Uterus (tissue), 4 donors: ENCODE measurements at places on chromosomes 2 and 18.
A peak's percentile ranks its signal among the peaks of the same experiment; 100 is the strongest.

DNA sequence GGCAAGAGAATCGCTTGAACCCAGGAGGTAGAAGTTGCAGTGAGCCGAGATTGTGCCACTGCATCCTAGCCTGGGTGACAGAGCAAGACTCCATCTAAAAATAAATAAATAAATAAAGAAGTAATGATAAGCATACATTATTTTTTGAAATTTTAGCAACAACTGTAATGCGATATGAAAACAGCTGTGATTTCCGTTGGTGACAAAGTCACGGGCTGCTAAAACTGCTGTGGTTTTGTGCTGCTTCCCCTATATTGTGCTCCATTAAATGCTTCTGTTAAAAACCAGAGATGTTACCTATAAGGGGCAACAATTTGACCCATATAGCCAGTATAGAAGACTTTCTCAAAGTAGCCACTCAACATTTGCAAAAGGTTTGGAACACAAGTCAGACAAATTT is 8.3 kb downstream of the TRIM54 start:
- no peak for DNase-seq

DNA sequence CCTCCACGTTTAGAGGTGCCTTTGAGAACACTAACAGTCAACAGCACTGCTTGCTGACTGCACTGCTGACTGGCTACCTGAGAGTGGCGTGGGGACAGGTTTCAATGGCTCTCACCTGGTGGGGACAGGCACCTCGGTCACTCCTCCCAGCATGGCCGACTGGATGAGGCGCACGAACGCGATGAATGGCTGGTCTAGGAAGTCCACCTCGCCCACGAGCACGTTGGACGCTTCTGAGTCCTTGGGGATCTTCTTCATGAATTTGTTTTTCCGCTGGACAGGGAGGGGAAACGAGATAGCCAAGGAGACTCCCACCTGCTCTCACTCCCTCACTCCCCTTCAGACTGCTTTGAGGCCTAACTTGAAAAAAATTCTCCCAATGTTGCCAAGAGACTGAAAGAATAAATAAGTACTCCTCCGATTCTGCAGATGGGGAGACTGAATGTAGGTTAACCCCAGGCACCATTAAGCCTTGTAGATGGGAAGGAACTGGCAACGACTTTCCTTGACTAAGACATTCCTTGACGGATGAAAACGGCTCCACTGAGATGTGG is 57.3 kb downstream of the MTHFD2 start:
- no peak for DNase-seq

DNA sequence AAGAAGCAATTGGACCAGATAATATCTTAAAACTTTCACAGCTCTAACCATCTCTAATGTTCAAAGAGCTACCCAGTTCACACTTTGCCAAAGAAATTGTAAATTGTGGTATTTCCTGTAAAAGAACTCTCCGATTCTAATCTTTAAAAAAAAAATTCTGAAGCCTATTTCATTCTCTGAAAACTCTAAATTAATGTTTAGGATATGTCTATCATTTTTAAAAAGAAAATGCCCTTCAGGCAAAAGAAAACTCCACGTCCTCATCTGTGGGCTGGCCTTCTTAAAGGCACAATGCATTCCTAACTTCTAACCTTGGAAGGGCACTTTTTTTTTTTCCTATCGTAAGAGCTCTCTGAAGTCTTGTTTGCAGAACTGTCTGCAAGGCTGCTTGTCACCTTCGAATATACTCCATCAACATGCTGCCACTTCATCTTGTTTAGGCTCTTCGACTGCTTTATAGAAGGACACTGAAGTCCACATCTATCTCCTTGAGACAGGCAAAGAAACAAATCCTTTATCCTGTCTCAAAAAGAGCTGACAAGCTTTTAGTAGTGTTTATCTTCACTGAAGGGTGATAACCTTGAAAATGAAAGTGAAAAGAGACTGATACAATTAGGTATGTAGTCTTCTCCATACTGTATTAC is 124.3 kb upstream of the SLC39A10 start:
- no peak for DNase-seq

- DNase-seq = peak; percentile 18
Measured at GRCh38 chr2:224039080-224039769, at the start of gene SERPINE2. SERPINE2 (minus strand) TSS chr2:224039286; CDS start chr2:224001900, 37,386 bp downstream.

DNA sequence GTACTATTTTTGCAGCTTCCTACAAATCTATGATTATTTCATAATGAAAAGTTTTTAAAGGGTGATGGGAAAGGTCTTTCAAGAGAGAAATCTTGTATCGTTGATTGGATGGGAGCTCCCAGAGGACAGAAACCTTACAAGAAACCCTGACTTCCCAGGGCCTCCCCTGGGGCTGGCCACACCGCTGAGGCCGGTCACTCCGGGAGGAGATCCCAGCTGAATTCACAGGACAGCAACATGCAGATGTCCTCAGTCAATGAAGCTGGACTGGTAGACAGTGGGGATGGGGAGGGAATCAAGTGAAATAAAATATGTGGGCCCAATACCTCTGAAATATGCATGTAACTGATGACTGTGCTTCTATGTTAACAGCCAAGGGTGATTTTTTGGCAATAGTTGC is 135.6 kb downstream of the TFCP2L1 start:
- no peak for DNase-seq

DNA sequence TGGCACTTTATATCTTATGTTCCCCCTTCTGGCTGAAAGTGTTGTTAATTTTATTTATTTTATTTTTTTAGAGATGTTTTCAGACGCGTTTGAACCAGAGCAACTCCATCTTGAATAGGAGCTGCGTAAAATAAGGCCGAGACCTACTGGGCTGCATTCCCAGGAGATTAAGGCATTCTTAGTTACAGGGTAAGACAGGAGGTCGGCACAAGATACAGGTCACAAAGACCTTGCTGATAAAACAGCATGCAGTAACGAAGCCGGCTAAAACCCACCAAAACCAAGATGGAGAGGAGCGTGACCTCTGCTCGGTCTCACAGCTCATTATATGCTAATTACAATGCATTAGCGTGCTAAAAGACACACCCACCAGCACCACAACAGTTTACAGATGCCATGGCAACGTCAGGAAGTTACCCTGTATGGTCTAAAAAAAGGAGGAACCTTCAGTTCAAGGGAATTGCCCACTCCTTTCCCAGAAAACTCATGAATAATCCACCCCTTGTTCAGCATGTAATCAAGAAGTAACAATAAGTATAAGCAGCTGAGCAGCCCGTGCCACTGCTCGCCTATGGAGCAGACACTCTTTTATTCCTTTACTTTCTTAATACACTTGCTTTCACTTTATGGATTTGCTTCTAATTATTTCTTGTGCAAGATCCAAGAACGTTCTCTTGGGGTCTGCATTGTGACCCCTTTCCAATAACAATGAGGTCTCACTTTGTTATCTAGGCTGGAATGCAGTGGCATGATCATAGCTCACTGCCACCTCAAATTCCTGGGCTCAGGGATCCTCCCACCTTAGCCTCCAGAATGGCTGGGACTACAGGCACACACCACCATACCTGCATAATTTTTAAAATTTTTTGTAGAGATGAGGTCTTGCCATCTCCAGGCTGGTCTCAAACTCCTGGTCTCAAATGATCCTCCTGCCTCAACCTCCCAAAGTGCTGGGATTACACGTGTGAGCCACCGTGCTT is 55.9 kb downstream of the CACNB4 start:
- no peak for DNase-seq

GRCh38 chr2:238855299-238855698 is 7.4 kb downstream of the TWIST2 start:
- DNase-seq = no peak

- no peak for DNase-seq
Measured at GRCh38 chr2:73069855-73070642, 1.5 kb downstream of the SFXN5 start.

GRCh38 chr2:187544371-187545080 is 9.7 kb downstream of the TFPI start:
- DNase-seq = peak; percentile 50

- DNase-seq = no peak
Measured at GRCh38 chr2:240236217-240237111, 96.0 kb upstream of the OTOS start.

GRCh38 chr18:72848503-72849237 is 19.1 kb downstream of the NETO1 start:
- DNase-seq = no peak

DNA sequence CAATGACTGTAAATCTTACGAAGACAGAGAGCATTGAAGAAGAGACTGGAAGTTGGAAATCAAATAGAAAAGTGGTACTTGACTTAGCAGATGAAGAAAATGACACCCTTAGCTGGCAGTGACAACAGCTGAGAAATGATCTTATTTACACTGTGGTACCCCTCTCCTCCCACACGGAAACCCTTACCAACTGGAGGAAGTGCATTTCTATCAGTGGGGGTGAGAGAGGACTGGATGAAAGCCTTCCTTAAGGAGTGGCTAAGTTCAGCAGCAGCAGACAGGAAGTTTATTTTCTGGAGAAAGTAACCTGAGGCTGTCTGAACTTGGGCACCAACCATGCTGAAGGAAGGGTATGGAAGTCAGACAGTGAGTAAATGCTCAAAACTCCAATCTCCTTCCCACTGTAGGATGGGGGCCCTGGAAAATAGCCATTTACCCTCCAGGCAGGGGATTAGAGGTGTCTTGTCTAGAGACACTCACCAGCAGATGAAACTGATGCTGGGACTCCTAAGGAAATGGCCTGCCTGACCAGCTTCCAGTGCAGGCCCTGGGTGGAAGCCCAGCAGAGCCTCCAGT is 160.2 kb upstream of the NCK2 start:
- no peak for DNase-seq

GRCh38 chr18:57909620-57910019 is 106.5 kb upstream of the ATP8B1 start:
- no peak for DNase-seq

DNA sequence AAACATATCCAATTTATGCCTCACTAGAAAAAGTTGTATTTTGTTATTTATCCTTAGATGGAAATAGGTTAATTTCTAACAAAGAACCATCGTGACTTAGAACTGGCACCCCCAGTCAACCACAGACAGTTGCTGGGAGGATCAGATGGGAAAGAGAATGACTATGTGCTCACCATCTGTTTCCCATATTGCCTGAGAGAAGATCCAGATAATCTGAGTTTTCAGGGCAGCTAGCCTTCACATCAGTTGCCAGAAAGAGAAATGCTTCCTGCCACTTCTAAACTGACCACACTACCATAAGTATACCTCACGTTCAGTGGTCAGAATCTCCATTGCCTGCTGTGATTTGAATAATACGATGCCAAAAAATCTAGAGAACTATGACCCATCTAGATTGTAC is 28.4 kb upstream of the NEB start:
- DNase-seq = no peak

GRCh38 chr2:8445580-8445979 is 236.3 kb upstream of the ID2 start:
- DNase-seq = no peak

- DNase-seq = no peak
Measured at GRCh38 chr18:41993151-41993550, 38.1 kb downstream of the PIK3C3 start.

DNA sequence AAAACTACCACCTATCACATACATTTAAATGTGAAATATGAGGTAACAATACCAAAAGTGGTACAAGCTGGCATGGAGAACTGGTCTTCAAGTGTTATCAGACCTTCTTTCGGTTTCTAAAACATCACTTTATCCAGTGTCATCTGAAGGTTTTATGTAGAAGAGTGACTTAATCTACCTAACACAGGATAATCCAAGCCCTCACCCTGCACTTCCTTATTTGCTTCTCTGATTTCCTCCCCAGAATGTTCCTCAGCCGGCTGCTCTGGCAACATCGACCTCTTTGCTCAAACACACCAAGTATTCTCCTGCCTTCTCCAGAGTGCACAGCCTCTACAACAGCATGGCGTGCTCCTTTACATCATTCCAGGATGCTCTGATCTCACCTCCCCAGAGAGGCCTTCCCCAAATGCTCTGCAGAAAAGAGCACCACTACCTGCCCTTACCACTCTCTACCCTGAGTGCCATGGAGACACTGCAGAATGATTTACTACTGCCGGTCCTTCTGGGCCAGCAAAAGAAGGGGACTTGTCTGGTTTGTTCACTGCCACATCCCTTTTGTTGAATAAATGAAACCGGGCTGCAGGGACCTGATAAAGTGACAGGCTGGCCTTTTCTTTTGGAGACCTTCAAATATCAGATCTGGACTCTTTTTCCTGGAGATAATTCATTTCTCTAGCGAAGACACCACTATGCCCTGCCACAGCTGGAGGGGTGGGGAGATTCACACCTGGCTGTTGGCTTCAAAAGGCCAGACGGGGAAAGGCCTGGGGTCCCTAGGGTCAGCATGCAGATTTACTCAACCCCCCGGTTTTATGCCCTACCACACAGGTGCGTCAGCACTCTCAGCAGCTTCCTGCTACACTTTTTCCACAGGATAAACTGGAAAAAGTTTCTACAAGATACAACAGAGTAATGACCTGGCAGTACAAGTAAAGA is 42.0 kb downstream of the TTR start:
- no peak for DNase-seq

GRCh38 chr2:103808814-103809213 is 1045.1 kb upstream of the POU3F3 start:
- no peak for DNase-seq

DNA sequence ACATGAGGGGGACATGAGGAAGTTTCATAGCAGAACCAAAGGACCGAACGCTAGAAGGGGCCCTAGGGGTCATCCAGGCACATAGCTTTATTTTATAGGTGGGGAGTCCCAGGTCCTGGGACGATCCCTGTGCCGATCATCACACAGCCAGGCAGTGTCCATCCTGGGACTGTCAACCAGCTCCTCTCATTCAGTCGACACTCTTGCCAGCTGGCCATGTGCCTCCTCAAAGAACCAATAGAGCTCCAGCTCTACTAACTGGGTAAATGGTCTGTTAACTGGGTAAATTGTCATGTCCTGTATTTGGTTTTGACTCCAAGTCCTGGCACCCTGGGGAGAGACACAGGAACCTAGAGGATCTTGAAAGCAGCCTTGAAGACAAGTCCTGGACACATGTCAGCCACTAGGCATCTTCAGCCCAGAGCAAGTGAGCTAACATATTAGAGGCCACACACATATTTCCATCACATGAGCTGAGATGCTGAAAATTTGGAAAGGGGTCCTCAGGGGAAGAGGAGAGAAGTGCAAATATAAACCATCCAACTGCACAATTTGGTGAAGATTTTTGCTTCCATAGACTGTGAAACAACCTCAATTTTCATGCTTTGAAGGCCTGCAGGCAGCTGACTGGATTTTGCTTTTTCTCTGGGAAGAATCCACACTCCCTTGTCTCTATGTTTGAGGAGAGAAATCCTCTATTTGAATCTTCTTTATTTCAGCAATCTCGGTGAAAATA is 361.1 kb upstream of the SLC14A2 start:
- no peak for DNase-seq
